NCI-H345 (cell line): ENCODE measurements at places on chromosomes 6 and 20.

DNA sequence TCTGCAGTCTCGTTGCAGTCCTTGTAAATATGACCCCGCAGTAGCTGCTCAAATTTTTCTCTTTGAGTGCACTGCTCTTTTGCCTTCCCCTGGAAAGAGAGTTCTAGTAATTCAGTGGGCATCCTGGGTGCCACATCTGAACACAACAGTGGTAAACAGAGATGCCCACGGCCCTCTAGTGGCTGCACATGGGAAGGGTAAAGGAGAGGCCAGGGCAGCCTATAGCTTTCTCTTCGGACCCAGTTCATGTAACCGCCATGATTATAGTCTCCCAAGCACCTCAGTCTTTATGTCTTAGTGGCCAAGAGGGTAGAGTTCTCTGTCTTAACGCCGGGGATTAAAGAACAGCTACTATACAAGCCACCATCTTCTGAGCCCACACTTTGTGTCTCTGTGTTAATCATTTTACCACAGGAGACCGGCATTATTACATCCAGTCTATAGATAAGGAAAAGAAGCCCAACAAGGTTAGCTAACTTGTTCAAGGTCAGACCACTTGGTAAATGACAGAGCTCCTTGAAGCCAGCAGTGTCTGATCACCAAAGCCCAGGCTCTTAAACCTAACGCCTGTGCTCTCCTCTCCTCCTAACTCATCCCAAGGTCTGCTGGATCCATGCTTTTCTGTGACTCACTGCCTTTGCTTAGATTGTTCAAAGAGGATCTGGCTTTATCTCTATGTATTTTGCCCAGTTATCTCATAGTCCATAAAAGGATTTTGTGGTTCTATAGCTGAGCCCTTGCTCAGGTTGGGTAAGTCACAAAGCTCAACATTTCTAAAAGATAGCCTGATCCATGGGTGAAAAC is 81.8 kb downstream of the ISM1 start:
- peak; percentile 30 for DNase-seq

- DNase-seq, result no peak
These were observed 2.8 kb upstream of the ZNF292 start for GRCh38 chr6:87152526-87152955.

DNA sequence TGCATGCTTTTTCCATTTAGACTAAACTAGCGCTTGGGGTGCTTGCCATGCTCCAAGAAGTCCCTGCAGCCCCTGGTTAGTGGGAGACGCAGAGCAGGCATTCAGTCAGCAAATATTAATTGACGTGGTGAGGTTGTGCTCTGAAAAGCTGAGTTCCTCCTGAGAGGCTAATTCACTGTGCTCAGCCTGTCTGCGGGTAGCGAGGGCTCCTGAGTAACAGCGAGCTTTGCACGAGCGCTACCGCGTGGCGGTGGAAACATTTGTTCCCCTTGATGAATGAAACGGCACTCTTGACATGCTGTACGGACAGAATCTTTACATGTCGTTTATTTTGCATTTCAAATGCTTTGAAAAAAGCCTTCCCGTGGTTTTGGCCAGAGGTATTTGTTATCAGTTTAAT is 170.6 kb upstream of the AGPAT4 start:
- DNase-seq, result no peak

- no peak for DNase-seq
These were observed 230.7 kb downstream of the NFATC2 start for GRCh38 chr20:51311636-51312479.

GRCh38 chr20:59718071-59718470 is 113.7 kb downstream of the PHACTR3 start:
- DNase-seq, result no peak

GRCh38 chr20:36162272-36162966 is 7.9 kb downstream of the EPB41L1 start:
- DNase-seq, result peak; percentile 79

- DNase-seq, result peak; percentile 58
These were observed 1.2 kb downstream of the LAMA5 start for GRCh38 chr20:62365814-62366369.

GRCh38 chr6:138297761-138298298 is 79.5 kb upstream of the PBOV1 start:
- DNase-seq, result no peak

GRCh38 chr6:166598441-166599138 is 12.1 kb upstream of the RAMACL start:
- DNase-seq, result peak; percentile 7
